ENCODE measurements at places on chromosomes 3 and 15.

DNA sequence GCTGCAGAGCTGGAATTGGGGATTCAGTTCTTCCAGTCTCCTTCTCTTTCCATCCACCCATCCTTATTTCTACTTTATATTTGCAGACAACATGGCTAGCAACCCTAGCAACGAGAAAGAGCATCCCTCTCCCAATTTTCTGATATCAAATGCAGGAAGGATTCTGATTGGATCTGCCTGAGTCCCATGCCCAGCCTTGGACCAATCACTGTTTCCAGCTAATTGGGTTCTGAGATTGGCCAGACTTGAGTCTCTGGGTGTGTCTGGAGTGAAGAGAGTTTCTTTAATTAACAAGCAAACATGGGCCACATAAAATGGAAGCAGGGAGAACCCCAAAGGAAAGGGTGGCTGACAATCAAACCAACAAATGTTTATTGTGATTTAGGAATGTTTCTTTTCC, 60.6 kb downstream of the TMEM39A start:
- no peak for DNase-seq

DNA sequence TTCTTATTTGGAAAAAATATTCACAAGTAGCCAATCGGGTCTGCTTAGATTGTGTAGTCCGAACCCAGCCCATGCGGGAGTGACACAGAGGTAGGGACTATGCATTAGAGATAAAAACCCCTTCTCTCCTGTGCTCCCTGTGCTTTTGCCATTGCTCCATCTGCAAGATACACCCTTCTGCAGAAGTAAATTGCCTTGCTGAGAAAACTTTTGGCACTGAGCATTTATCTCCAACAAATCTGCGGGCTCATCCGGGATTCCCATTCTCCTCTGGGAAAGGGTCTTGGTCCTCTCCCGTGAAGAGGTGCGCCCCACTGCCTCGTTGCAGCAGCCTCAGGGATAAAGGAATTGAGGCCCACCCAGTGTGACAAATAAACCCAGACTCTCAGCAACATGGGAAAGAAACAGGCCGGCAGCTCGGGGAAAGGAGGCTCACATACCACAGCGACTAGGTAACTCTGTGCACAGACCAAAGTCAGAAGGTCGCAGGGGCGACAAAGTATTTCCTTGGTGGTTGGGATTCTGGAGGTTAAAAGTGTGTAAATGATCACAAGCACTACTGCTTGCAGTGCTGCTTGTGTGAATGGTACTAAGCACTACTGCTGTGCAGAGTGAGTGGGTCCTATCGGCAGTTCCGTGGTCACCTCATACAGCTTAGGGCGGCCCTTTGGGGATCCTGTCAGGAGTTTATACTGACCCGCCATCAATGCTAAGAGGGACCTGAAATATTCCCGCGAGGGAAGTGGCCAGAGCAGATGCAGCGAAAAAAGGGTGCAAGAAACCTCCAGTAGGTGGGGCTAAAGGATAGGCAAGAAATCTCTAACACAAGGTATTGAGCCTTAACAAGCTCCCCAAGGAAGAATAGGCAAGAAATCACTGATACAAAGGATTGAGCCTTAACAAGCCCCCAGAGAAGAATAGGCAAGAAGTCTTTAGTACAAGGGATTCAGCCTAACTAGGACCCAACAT, 54.3 kb downstream of the GSK3B start:
- peak; percentile 45 for DNase-seq

DNA sequence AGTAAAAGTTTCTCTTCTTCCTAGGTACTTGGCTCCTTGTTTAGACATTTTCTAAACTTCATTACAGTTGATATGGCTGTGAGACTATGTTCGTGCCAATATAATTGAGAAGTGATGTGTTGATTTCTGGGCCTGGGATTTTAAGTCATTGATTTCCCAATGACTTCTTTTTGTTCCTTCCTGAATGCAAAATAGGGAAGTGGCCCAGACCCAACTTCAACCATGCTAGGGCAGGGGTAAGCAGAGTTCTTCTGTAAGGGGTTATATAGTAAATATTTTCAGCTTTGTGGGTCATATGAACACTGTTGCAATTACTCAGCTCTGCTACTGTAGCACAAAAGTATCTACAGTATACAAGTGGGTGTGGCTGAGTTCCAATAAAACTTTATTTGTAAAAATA, 320.1 kb upstream of the WNT5A start:
- no peak for DNase-seq

DNA sequence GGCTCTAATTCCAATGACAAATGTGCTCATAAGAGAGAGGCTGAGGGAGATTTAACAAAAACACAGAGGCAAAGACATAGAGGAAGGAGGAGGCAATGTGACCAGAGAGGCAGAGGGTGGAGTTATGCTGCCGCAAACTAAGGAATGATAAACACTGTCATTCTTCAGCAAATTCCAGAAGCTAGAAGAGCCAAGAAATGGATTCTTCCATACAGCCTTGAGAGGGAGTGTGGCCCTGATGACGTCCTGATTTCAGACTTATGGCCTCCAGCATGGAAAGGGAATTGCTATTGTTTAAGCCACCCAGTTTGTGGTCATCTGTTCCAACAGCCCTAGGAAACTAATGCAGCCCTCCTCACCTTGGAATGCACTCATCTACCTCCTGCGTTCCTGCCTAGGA, 30.5 kb downstream of the CD47 start:
- DNase-seq = no peak

GRCh38 chr3:174409086-174409743, 449.9 kb upstream of the NAALADL2 start:
- no peak for DNase-seq

GRCh38 chr3:55252921-55253320, 234.2 kb downstream of the WNT5A start:
- no peak for DNase-seq

DNA sequence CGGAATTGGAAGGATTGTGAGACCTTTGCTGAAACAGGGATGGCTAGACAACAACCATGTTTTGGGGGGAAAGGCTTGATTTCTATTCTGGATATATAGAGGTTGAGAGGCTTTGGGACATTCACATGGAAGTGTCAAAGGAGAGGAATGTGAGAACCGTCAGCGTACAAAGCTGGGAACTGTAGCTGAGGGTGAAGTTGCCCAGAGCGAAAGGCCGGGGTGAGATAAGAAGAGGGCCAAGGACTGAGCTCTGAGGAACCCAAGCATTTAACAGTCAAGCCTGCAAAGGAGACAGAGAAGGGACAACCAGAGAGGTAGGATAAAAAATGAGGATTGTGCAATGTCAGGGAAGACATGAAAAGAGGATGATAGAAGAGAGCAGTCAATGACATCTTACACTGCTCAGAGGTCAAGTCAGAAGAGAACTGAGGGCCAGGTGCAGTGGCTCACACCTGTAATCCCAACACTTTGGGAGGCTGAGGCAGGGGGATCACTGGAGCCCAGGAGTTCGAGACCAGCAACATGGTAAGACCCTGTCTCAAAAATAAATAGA, 41.5 kb upstream of the RAF1 start:
- no peak for DNase-seq

- DNase-seq = no peak
Measured at GRCh38 chr3:33993631-33994030, 195.2 kb downstream of the PDCD6IP start.

- no peak for DNase-seq
Measured at GRCh38 chr15:71386448-71387236, 271.4 kb downstream of the THSD4 start.

DNA sequence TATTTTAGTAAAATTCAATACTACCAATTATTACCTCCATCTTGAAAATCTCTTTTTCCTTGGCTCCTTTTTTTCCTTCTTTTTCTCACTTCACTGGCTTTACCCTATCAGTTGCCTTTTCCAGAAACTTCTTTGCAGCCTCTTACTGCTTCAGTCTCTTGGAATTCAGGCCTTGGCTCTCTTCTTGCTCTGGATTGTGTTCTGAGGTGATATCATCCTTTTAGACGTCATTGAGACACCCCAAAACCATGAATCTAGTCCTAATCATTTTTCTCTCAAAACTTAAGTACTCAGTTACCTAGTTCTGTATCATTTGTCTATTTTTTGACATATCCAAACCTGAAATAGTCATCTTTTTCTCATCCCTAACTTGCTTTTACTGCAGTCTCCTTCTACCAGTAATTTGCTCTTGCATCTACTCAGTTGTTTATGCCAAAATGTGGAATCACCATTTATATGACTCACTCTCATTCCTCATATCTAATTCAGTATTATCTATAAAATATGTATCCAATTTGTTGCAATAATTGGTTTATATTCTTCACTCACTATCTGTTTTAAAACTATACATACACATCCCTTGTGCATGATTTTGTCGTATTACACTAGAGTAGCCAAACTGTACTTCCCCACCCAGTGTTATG, 703.2 kb upstream of the CCDC54 start:
- no peak for DNase-seq

Measured in KBM-7 (cell line).